ENCODE measurements at places on chromosomes 3 and 15.

GRCh38 chr3:182323126-182323700 is 470.1 kb upstream of the ATP11B start:
- DNase-seq = no peak

GRCh38 chr3:171556574-171557145 is 96.5 kb upstream of the TNIK start:
- DNase-seq = no peak

GRCh38 chr3:28982906-28983305 is 298.0 kb upstream of the RBMS3 start:
- DNase-seq = no peak

DNA sequence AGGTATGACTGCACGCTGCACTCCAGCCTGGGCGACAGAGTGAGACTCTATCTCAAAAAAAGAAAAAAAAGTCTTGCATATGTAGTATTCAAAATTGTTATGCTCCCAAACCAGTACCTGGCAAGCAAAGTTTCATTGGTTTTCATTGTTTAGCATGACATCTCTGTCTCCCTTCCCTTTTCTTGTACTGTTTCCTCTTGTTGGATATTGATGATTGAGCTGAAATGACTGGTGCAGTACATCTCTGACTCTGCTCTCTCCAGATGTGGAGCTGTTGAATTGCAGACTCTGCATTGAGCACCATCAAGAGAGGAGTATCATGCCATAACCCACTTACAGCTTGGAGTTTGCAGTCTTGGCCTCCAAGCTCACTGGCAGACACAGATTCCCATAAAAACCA is 77.2 kb downstream of the FAM81A start:
- no peak for DNase-seq

DNA sequence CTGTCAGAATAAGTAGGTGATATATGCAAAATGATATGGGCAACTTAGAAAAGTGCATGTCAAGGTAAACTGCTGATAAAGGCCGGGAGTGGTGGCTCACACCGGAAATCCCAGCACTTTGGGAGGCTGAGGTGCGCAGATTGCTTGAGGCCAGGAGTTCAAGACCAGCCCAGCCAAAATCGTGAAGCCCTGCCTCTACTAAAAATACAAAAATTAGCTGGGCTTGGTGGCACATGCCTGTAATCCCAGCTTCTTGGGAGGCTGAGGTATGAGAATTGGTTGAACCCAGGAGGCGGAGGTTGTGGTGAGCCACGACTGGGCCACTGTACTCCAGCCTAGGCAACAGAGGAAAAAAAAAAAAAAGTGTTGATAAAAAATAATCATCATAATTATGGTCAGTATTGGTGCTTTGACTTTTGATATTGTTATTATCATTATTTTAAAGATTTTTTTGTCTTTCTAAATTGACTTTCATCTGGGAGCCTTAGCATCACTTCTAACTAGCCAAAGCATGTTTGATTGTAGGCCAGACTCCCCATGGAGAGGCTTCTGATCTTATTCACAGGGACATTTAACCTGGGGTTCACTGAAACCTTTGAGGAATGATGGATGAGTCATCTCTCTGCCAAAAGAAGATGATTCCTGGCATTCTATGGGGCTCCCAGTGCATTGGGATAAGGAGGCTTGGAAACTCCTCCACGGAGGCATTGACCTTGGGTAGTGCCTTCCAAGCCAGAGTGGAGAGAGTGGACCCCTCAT is 5.6 kb downstream of the ZBTB38 start:
- DNase-seq = no peak

DNA sequence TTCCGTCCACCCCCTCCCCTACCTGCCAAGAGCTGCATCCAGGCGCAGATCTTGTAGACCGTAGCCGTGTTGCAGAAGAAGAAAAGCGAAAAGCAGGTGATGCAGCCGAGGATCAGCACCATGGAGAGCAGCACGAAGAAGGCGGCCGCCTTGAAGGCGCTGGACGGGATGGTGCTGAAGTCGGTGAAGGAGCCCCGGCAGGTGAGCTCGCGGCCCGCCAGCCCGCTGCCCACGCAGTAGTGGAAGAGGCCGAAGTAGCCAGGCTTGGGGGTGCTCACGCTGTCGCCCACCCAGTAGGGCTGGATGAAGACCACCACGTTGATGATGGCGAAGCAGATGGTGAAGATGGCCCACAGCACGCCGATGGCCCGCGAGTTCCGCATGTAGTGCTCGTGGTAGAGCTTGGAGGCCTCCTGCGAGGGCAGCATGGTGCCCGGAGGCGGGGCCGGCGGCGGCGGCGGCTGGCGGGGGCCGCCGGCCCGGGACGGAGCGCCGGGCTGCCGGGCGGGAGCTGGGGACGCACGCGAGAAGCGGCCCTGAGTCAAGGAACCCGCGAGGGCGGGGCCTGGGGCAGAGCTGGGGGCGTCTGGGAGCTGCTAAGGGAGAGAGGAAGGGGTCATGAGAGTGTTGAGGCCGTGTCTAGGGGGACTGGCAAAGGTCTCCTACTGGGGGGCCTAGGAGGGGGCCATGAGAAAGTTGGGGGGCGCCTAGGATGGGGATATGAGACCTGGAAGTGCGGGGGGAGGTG is 1.2 kb downstream of the LHFPL4 start:
- no peak for DNase-seq

DNA sequence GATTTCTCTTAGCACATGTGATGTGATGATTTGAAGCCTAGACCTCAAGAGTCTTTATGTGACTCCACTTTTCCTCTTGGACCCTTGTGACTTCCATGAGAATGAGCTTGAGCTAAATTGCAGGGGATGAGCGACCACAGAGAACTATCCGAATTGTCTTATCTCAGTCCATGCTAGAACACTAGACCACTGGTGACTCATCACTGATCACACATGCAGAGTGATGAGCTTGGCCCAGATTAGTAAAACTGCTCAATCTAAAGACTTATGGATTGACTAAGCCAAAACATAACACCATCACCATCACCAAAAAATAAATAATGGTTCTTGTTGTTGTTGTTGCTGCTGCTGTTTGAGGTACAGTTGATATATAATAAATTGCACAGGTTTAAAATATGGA is 114.1 kb upstream of the CFAP20DC start:
- DNase-seq = no peak

- no peak for DNase-seq
These were observed 22.4 kb upstream of the SRP14 start for GRCh38 chr15:40061212-40061901.

- no peak for DNase-seq
These were observed 44.0 kb downstream of the PHLDB2 start for GRCh38 chr3:111903067-111903511.

DNA sequence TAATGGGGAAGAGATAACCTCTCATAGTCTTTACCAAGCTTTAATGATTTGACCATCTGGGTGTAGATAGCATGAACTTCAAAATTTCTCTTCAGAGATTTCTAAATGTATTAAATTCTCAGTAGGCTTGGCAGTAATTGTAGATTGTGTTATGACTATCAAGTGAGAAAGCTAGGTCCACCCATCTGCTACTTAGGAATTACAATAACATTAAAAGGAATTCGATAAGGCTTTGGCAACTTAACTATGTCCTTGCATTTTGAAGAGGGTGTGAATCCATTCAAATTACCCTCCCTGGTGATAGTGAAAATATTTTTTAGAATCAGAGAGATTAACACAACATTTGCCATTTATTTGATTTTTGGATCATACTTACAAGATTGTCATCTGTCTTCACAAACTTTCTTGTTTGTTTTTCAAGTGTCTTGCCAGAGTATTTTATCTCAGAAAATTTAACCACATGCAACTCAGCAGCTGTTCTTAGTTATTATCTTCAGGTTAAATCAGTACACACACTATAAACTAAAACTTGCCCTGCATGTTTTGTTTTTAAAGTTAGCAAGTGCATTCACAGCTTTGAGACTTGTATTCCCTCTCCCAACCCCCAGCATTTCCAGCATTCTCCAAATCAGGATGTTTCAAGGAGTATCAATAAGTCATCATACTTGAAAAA is 69.6 kb upstream of the COL8A1 start:
- DNase-seq = no peak

DNA sequence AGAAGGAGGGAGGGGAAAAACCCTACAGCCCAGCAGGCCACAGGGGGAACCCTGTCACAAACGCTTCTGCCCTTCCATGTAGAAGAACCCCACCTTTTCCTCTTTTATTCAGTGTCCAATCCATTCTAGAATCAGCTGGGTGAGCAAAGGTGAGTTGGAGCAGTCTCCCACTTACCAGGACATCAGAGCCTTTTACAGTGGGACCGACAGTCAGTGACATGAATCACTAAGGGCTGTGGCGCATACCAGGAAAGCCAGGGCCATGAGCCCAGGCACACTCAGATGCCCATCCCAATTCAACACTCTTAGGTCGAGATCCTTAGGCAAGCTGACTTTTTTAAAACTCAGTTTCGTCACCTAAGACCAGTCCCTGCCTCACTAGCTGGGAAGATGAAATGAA is 146.1 kb downstream of the AQP9 start:
- DNase-seq = no peak

DNA sequence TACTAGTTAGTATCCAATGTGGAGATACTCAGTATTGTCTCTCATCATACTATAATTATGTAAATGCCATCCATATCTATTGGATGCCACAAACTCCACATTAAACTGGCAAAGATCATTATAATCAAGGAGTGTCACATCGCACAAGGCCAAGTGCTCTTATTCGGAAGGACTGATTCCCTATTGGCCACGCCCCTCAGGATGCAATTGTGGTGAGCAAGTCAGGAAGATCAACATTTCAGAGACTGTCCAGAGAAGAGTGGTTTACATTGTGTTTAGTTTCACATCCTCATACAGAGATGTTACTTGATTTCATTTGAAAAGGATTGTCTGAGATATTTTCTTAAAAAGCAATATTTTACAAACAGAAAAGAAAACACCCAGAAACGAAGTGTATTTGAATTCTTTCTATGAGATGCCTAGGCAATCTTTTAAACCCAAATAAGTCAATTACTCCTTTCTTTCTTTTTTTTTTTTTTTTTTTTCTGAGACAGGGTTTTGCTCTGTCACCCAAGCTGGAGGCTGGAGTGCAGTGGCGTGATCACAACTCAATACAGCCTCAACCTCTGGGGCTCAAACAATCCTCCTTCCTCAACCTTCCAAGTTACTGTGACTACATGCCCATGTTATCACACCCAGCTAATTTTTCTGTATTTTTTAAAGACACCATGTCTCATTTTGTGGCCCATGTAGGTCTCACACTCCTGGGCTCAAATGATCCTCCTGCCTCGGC is 369.1 kb downstream of the RBMS3 start:
- DNase-seq = peak; percentile 0

DNA sequence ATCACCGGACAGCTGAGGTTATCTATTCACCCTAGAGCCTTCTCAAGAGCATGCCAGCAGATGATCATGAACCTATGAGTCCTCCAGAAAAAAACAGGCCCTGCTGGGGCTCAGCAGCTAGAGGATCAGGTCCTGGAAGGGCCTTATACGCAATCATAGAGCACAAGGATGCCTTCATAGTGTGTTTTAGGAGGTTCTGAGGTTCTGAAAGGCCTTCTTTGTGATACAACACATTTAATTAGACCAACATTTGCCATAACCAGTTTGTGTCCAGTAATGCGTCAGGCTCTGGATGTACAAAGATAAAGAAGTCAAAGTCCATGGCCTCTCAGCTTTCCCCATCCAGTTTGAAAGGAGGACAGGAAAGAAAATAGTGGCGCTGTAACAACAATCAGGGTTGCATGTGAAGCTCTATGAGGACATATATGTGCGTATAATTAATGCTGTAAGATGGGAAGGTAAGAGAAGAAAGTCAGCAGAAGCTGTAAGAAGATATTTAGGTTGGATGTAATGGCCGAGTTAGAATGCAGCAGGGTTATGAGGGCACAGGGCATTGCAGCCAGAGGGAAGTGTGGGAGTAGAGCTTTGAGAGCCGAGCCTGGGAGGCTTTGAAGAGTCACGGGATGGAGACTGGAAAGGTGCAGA is 302.6 kb upstream of the TBL1XR1 start:
- no peak for DNase-seq

DNA sequence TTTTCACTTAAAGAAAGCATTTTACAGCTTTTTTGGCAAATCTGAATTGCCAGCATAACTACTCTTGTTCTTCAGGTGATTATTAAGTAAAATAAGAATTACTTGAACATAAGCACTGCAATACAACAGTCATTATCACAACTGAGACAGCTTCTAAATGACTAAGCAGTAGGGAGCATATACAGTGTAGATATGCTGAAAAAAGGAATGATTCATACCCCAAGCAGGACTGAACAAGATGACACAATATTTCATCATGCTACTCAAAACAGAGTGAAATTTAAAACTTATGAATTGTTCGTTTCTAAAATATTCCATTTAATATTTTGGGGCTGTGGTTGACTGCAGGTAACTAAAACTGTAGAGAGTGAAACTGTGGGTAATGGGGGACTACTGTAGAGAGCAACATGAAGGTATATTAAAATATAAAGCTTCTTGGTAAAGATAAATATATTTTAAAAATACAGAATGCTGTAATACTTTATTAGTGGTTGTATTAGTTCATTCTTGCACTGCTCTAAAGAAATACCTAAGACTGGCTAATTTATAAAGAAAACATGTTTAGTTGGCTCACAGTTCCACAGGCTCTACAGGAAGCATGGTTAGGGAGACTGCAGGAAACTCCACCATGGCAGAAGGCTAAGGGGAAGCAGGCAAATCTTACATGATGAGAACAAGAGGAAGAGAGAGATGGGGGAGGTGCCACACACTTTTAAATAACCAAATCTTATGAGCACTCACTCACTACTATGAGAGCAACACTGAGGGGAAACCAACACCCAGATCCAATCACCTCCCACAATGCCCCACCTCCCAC is 84.8 kb downstream of the DCLK3 start:
- DNase-seq = no peak

- DNase-seq = no peak
These were observed 34.4 kb upstream of the SLC6A1 start for GRCh38 chr3:10957976-10958749.

- DNase-seq = no peak
These were observed 314.9 kb downstream of the NTRK3 start for GRCh38 chr15:87941606-87942005.

DNA sequence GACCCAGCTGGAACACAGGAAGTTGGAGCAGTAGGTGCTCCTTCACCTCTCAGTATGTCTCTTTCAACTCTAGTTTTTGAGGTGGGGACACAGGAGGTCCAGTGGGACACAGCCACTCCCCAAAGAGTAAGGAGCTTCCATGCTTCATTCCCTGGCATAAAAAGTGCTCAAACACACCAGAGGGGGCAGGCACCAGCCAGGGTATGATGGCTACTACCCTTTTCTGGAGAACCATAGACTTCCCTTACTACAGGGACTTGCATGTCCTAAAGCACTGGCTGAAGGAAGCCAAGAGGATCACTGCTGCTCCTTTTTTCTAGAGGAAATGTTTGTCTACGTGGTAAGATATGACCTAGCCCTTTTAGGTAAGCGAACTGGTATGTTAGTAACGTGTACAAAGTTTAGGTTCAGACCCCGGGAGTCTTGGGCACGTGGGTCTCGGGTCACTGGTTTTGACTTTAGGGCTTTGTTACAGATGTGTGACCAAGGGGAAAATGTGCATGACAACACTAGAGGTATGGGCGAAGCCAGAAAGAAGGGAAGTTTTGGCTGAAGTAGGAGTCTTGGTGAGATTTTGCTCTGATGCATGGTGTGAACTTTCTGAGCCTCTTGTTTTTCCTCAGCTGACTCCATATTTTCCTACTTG is 11.9 kb downstream of the IL17RB start:
- no peak for DNase-seq

- DNase-seq = no peak
These were observed 28.2 kb downstream of the GJD2 start for GRCh38 chr15:34726406-34727100.

Data from CD4-positive, alpha-beta T cell treated with Interleukin-2 at 100 ng/mL for 4 hours (primary cell).